Lung (tissue), 17 donors: ENCODE measurements at places on chromosomes 1 and 21. TPM values are rescaled to one million over a fixed set of nuclear protein-coding genes. Genes with fewer than 3 reads are reported as not detected.

GRCh38 chr1:52332411-52332810 lies 33.6 kb downstream of the CC2D1B start:
- DNase-seq, result no peak

DNA sequence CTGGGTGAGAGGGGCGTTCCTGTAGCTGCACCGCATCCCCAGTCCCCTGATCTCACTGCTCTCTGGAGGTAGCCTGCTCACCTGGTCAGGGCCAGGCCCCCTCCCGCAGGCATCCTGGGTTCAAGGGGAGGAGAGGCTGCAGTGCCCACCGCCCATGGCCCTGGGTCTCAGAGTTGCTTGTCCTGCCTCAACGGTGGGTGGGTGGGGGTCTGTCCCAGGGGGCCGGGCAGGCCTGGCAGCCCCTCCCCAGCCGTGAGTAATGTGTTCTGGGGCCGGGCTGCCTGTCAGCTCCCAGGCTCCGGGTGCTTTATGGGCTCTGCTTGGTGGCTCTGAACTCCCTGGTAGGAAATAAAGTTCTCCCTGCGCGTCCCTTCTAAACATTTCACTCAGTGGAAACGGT lies 126.9 kb downstream of the CASZ1 start:
- no peak for DNase-seq

DNA sequence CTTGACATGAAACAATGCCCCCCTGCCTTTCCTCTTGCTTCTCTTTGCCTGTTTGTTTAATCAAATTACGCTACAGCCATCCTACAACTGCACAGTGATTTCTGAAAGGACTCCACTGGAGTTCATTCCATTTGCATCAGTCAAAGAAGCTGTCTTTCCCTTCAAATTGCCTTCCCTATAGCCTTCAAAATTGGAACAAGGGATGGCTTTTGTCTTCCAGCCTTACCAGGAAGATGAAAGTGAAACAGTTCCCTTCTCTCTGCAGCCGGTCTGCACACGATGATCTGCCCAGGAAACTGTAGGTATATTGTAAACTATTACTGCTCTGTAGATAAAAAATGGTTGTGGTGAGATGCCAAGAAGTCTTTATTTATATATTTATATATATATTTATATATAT lies 65.6 kb upstream of the ETS2 start:
- DNase-seq, result no peak

DNA sequence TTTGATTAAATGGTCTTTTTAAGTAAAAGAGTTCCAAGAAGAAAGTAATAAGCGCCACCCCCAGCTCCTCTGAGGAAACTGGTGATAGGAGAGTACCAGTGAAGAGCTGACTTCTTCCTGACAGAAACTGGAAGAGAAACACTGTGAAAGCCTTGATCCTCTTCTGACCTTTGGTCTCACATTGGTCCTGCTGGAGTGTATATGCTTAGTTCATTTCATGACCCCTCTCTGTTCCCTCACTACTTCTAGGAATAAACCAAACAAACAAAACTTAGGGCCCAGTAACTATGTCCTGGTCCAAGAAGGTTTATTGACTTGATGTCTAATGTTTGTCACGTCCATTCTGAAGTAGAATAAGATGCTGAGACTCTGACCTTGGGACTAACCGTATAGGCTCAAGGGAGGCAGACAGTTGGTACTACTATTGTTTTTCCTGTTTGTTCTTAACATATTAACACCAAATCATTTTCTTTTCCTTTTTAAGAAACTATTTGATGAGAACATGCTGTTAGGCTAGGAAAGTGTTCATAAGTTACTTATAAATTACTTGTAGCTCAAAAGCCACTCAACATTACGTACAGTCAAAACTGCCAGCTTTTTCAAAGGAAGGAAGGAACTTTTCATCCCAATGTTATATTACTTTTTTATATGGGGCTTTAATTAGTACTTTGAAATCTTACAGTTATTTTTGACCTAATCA lies 57.9 kb downstream of the MIER1 start:
- peak; percentile 22 for DNase-seq

- DNase-seq, result no peak
Measured at GRCh38 chr21:29396951-29397455, 98.3 kb downstream of the BACH1 start.

Gene RPTN
- not detected for total RNA-seq

Gene KRTAP13-2
- not detected for total RNA-seq
